Tongue (tissue), 3 donors: ENCODE measurements at places on chromosomes 12 and 14.

DNA sequence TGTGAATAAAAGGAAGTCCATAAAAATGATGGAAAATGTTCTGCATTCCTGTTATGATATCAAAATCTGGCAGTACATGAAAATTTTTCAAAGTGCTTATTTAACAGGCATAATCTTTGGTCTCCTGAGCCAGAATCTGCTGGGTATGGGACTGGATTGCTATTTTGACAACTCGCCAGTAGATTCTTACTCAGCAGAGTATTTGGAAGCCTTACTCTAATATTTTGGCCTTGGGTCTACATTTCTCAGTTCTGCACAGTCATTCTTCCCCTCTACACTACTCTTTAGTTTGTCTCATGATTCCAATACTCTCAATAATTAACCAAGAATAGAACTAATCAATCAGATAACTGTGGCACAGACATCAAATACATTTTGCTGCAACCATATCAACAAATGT lies 1.1 kb upstream of the SLCO1B1 start:
- DNase-seq = no peak

GRCh38 chr14:61416591-61416990 lies 95.2 kb downstream of the PRKCH start:
- DNase-seq = no peak

- no peak for DNase-seq
Observed at GRCh38 chr12:118840399-118840798, 140.9 kb upstream of the SRRM4 start.

DNA sequence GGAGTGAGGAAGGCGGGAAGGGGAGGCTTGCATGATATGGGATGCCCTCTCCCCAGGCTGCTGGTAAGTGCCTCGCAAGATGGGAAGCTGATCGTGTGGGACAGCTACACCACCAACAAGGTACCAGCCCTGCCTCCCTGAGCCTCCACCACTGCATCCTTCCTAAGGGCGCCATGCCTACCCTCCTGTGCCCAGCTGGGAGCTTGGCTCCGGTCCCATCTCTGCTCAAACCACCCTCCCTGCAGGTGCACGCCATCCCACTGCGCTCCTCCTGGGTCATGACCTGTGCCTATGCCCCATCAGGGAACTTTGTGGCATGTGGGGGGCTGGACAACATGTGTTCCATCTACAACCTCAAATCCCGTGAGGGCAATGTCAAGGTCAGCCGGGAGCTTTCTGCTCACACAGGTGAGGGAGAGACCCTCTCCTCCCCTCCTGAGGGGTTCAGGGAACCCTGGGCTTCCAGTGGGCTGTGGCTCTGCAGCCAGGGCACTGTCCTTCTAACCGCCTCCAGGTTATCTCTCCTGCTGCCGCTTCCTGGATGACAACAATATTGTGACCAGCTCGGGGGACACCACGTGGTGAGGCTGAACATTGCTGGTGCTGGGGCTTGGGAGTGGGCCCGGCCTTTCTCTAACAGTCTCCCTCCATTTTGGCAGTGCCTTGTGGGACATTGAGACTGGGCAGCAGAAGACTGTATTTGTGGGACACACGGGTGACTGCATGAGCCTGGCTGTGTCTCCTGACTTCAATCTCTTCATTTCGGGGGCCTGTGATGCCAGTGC lies 2.6 kb downstream of the GNB3 start:
- no peak for DNase-seq
